ENCODE measurements at places on chromosomes 7 and 10.
A peak's percentile ranks its signal among the peaks of the same experiment; 100 is the strongest.

DNA sequence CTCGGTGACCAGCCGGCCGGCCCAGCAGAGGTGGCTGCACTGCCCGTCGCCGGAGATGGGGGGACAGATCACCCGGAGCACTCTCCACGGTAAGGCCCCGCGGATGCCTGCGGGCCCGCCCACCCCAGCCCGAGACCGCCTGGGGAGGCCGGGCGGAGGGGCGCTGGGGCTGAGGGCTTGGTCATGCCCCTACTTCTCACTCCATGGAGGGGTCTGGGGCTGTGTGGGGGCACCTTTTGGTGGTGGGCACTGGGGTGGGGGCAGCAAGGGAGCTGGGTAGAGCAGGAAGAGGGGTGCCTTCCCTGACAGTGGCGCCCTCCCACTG is 61.8 kb downstream of the NEURL1 start:
- no peak for DNase-seq

- DNase-seq: no peak
These were observed 2.4 kb upstream of the PRR15 start for GRCh38 chr7:29561271-29561670.

GRCh38 chr7:128162666-128163065 is 78.4 kb upstream of the LEP start:
- DNase-seq: no peak

- DNase-seq: no peak
These were observed 155.4 kb downstream of the POU6F2 start for GRCh38 chr7:39133088-39133487.

GRCh38 chr10:22321924-22322640 is 1.2 kb downstream of the BMI1 start:
- no peak for DNase-seq

- DNase-seq: no peak
These were observed 6.9 kb downstream of the GHRHR start for GRCh38 chr7:30970594-30971094.

GRCh38 chr10:77291596-77292505 is 345.8 kb downstream of the KCNMA1 start:
- no peak for DNase-seq

DNA sequence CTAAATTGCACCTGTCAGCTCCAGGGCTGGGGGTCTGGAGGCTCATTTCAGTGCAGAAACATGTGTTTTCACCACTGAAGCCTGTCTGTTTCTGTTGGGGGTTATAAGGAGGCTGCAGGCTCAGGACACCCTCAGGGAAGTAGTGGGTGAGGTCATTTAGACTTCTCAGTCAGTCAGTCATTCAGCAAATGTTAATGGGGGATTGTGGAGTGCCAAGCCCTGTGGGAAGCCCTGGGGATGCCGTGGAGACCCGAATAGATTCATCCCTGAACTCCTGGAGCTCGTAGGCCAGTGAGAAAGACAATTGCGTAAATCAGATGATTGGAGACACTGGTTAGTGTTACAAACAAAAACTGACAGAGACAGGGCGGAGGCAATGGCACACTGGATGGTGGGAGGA is 19.2 kb downstream of the LHPP start:
- no peak for DNase-seq

GRCh38 chr10:97648562-97649404 is 8.3 kb downstream of the PI4K2A start:
- DNase-seq: no peak

GRCh38 chr7:147535701-147536111 is 1054.9 kb upstream of the C7orf33 start:
- no peak for DNase-seq

GRCh38 chr7:43664681-43665080 is 64.6 kb downstream of the COA1 start:
- DNase-seq: no peak

DNA sequence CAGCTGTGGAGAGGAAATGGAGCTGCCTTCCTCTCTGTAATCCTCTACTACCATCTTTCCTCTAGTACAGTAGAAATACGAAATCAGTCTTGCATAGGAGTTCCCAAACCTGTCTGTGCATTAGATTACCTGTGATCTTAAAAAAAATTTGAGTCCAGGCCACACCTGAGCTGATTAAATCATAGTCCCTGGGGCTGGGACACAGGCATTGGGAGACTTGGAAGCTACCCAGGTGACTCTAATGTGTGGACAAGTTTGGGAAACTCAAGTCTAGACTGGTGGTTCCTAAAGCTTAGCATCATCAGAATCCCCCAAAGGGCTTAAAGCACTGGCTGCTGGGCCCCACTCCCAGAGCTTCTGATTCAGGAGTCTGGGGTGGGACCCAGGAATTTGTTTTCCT is 152.7 kb upstream of the GLI3 start:
- DNase-seq: no peak

- DNase-seq: no peak
These were observed 7.5 kb upstream of the KIFBP start for GRCh38 chr10:68981074-68981473.

DNA sequence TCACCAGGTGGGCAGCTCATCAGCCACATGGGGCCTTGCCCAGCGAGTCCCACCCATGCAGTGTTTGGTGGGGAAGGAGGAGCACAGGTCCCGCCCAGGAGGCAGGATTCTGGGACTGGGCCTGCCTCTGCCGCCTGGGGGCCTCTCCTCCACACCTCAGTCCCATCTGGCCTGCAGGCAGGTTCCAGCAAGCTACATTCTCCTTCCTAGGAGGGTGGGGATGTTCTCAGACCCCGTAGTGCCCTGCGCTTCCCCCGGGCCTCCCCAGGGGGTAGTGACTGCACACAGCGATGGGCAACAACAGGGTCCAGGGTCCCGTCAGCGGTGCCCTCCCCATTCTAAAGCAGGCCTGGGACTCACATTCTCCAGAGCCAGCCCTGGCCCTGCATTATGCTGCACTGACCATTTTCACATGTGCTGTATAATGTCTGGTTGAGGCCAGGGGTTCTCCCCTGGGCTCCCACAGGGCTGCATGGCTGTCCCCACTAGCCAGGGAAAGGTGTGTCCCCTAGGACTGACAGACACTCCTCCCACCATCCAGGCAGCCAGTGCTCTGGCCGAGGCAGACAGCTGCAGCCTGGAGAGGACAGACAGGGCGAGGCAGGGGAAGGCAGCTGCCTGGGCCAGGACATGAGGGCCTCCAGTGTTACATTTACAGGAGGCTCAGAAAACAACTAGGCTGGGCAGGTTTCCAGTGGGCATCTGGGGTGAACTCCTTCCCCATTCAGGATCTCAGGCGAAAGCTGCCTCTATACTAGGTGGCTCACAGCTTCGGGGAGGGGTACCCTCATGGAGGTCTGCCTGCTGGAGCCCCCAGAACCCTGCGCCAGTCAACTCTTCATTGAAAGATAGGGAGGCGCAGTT is 9.3 kb downstream of the RASGEF1A start:
- DNase-seq: no peak

DNA sequence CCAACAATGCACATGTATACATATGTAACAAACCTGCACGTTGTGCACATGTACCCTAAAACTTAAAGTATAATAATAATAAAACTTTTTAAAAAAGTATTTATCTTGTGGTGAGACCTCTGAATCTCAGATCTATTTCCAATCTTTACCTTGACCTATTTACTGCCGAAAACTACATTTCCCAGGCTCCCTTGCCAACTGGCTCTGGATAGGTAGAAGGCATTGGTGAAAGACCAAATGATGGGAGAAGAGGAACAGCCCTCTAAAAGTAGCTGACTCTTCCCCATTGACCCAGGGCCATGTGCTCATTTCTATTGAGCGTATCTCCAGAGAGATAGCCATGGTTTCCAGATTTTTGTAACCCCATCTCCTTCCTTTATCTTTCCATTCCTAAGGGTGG is 247.4 kb downstream of the GPAM start:
- no peak for DNase-seq

DNA sequence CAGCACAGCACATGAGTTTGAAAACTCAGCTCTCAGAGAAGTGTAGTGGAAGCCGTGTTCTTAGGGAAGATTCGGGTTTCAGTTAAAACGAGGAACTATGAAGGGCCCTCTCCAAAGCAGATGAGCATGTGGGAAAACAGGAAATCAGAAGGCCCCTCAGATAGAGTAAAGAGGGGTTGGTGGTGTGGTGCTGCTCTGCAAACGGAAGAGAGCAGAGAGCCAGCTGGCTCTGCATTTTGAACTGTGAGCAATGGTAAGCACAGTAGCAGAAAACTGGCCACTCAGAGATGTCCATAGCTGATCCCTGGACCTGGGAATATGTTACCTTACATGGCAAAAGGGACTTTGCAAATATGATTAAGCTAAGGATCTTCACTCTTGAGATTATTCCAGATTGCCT is 27.9 kb upstream of the CUL1 start:
- DNase-seq: no peak

DNA sequence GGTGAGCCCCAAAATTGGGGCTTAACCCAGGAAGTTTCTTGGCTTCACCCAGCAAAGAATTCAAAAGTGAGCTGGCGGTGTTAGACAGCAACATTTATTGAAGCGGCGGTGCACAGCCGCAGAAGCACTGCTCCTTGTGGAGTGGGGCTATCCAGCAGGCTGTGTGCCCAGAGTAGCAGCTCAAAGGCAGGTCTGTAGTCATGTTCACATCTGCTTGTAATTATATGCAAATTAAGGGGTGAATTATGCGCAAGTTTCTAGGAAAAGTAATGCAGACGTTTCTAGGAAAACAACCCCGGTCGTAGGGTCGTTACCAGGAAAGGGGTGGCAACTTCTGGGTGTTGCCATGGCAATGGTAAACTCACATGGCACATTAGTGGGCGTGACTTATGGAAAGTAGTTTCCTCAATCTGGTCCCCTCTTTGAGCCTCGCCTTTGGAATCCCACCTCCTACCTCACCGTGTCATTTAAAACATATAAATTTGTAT is 13.7 kb upstream of the KBTBD2 start:
- peak; percentile 46 for DNase-seq

DNA sequence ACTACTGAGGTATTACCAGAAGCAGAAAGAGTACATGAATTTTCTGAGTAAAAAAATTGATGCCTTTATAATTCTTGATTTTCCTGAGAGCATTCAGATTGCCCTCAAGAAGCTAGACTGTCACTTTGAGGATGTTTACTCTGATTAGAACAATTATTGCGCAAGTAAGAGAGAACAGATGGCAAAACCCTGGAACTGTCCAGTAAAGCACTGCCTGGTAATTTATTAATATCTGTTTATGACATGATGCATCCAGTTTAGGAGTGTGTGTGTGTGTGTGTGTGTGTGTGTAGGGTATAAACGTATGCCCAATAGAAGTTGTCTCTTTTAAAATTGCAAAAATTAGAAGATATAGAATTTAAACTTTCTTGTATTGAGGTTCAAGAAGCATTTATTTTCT is 379.7 kb downstream of the PHTF2 start:
- no peak for DNase-seq

DNA sequence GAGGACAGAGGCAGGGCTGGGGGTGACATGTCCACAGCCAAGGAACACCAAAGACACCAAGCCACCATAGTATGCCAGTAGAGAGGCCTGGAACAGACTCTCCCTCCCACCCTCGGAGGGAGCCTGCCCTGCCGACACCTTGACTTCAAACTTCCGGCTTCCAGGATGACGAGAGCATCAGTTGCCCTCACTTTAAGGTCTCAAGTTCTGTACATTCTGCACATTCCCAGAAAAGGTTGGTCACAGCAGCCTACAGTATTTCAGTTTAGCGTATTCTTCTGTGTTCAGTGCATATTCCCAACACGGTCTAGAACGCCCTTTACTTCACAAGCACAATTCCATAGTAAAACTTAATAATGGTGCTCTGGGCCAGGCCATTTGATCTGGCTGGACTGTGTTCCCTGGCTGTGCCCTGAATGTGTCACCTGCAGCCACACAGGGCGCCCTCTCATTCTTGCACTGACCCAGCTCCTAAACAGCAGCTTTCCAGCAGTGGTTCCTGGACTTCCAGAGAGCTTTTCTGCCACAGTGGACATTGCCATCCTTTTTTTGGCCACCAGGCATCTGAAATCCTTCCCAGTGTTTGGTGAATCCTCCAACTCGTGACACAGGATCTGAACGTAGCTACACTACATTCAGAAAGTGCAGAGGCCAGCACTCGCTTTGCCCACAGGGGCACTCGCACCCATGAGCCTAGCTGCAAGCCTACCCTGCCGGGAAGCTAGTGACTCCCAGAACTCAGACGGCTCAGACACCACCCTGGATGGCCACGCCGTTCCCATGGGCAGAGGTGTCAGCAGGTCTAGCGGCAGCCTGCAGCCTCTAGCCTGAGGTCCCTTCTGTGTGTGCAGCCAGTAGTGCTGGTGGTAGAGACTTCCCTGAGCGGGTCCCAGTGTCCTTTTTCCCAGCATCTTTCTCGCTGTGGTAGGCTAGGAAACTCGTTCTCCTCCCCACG is 36.4 kb upstream of the INSIG1 start:
- no peak for DNase-seq

DNA sequence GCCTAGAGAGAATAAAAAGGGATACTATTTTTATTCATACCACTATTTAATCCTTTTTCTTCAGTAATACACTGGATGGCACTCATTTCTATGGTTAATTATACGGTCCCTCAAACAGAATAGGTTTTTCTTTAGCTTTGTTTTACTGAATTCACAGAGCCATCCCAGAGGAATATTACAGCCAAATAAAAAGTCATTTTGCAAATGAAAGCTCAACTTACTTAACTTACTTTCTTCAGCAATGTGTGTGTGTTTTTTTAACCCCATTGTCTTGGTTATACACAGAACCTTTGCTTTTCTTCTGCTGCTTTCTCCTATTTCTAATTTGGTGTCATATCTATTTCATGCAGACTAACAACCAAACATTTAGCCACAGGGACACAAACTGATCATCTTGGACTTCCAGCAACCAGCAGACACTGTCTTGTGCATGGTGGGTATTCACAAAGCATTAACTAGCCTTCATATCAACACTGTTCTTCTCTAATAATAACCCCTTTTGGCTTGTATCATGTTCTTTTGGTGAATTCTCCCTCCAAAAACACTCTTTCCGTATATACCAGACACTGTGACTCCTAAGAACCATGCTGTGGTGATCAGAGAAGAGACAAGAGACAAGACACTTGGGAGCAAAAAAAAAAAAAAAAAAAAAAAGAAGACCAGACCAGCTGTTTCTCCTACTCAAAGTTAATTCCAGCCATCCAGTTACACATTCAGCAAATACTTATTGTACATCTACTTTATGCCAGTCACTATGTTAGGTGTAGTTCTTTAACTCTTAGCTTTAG is 40.4 kb downstream of the PIP4K2A start:
- DNase-seq: no peak

All from left renal pelvis (tissue), 4 donors.